ENCODE measurements at places on chromosomes 5 and 9. TPM values are rescaled to one million over a fixed set of nuclear protein-coding genes. Genes with fewer than 3 reads are reported as not detected.

DNA sequence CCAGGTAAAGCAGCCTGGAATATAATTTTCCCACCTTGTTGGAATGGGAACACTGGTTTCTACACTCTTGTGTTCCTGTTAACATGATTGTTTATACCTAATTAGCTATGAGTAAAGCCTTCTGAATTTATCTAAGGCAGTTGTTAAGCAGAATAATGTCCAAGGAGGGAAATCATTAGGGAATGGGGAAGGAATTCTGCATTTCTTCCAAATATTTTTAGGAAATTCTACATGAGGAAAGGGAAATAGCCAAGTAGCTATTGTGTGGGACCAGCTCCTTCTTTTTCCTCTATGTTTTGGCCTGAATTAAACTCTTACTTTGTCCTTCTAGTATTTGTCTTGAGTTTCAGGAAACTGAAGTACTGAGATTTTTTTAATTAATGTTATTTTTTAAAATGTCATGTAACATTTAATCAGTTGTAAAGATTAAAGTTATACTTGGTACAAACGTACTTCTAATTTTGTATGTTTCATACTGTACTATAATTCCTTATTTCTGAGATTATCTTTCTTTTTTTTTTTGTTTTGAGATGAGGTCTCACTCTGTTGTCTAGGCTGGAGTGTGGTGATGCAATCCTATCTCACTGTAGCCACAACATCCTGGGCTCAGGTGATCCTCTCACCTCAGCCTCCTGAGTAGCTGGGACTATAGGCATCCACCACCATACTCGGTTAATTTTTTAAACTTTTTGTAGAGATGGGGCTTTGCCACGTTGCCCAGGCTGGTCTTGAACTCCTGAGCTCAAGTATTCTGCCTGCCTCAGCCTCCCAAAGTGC, 28.5 kb downstream of the ANKDD1B start:
- DNase-seq = no peak

- no peak for DNase-seq
Observed at GRCh38 chr9:99171225-99172123, 50.3 kb downstream of the ALG2 start.

CCNO gene
- 4.3 TPM for total RNA-seq

PLCXD3 gene
- total RNA-seq = 2.0 TPM

ACOT12 gene
- not detected for total RNA-seq

- no peak for DNase-seq
Observed at GRCh38 chr5:59728356-59728755, 165.2 kb downstream of the PDE4D start.

Measured in breast epithelium (tissue), 4 donors.